ENCODE measurements at places on chromosomes 7 and 10. TPM values are rescaled to one million over a fixed set of nuclear protein-coding genes. Genes with fewer than 3 reads are reported as not detected.

The SMKR1 gene
- total RNA-seq, result 0.51 TPM

DNA sequence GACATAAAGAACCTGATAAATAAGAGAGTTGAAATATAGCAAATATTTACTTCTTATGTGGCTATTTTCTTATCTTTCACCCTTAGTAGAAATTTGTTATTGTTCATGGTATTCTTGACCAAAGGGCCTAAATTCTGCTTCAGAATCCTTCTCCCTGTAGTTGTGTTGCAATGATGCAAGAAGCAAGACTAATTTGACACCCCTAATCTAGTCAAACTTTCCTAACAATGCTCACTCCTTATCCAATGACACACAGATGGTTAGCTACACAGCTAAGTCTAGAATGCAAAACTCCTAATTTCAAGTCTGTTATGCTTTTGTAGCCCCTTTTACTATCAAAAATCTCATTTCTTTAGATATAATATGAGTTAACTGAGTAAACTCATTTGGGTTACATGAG is 56.1 kb downstream of the TWIST1 start:
- no peaks in the 10 kb centered on the region for H3K36me3 ChIP-seq
- no peak for DNase-seq
- H3K4me3 ChIP-seq, result no peak overlapping the region
- no peak overlapping the region for H3K27ac ChIP-seq
- no peaks in the 10 kb centered on the region for H3K4me1 ChIP-seq

GRCh38 chr7:137885678-137886077 is 38.9 kb upstream of the DGKI start:
- no peak for DNase-seq
- no peak overlapping the region for H3K4me3 ChIP-seq
- no peaks in the 10 kb centered on the region for H3K4me1 ChIP-seq
- no peaks in the 10 kb centered on the region for H3K36me3 ChIP-seq

DNA sequence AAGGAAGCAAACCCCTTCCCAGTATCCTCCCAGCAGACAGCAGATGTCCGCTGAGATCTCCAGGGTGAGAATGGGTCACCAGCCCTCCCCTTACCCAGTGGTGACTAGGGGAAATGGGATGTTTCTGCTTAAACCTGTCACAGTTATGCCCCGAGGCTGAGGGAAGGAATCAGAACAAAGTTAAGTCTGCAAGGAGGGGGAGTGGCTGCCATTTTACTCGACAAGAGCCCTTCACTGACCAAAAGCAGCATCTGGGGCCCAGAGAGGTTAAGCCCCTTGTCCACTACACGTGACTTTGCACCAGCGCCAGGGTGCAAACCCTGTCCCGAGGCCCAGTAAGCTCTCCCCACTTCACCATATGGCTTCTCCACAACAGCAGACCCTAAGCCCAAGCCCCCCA is 4.6 kb upstream of the NANOS1 start:
- DNase-seq, result no peak
- H3K4me3 ChIP-seq, result no peak overlapping the region
- H3K27ac ChIP-seq, result peak overlapping the region; percentile 35
- no peaks in the 10 kb centered on the region for H3K4me1 ChIP-seq
- no peaks in the 10 kb centered on the region for H3K36me3 ChIP-seq

- no peak overlapping the region for H3K4me3 ChIP-seq
- no peak for DNase-seq
- H3K4me1 ChIP-seq, result no peaks in the 10 kb centered on the region
- no peaks in the 10 kb centered on the region for H3K27me3 ChIP-seq
These were observed 111.0 kb downstream of the LRRTM3 start for GRCh38 chr10:67036808-67037207.

- DNase-seq, result no peak
- H3K4me3 ChIP-seq, result no peak overlapping the region
- no peak overlapping the region for H3K27ac ChIP-seq
- H3K4me1 ChIP-seq, result no peaks in the 10 kb centered on the region
These were observed 931.2 kb upstream of the C7orf33 start for GRCh38 chr7:147659036-147659995.

Data from lung (tissue), 17 donors.